ENCODE measurements at places on chromosomes 3 and 15. TPM values are rescaled to one million over a fixed set of nuclear protein-coding genes. Genes with fewer than 3 reads are reported as not detected.

GOLGA8J gene
- total RNA-seq, result 0.75 TPM

- no peaks in the 10 kb centered on the region for H3K36me3 ChIP-seq
- DNase-seq, result no peak
- H3K4me1 ChIP-seq, result peaks cover 6% of the 10 kb centered on the region
- peak overlapping the region; percentile 59 for H3K27ac ChIP-seq
- H3K4me3 ChIP-seq, result no peak overlapping the region
- no peaks in the 10 kb centered on the region for H3K27me3 ChIP-seq
These were observed 4.6 kb upstream of the FBLN2 start for GRCh38 chr3:13544293-13544831.

GRCh38 chr15:75644376-75644775 is 3.3 kb upstream of the SNX33 start:
- H3K4me1 ChIP-seq, result peaks cover 21% of the 10 kb centered on the region
- H3K4me3 ChIP-seq, result no peak overlapping the region
- H3K36me3 ChIP-seq, result no peaks in the 10 kb centered on the region
- DNase-seq, result no peak
- H3K27me3 ChIP-seq, result no peaks in the 10 kb centered on the region

DNA sequence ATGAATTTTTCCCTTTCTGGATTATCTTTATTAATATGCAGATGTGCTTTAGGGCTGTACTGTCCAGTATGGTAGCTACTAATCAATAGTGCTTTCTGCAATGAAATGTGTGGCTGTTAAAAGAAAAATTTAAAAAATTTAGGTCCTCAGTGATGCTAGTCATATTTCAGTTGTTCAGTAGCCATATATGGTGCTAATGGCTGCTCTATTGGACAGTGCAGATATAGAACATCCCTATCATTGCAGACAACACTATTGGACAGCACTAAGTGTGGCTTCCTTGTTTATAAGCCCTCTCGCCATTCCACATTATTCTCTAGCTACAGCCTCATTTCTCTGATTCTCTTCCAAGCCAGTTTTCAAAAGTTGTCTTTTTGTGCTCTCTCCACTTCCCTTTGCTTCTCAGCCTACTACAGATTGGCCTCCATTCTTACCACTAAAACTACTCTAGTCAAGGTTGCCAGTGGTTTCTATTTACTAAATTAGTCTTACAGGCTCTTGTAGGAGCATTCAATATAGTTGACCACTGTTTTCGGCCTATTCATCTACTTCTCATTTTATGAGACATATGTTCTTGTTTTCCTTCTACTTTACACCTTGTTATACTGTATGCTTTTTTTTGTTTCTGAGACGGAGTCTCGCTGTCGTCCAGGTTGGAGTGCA is 9.5 kb downstream of the MAPK6 start:
- no peaks in the 10 kb centered on the region for H3K36me3 ChIP-seq
- no peak overlapping the region for H3K27ac ChIP-seq
- no peak overlapping the region for H3K4me3 ChIP-seq

DNA sequence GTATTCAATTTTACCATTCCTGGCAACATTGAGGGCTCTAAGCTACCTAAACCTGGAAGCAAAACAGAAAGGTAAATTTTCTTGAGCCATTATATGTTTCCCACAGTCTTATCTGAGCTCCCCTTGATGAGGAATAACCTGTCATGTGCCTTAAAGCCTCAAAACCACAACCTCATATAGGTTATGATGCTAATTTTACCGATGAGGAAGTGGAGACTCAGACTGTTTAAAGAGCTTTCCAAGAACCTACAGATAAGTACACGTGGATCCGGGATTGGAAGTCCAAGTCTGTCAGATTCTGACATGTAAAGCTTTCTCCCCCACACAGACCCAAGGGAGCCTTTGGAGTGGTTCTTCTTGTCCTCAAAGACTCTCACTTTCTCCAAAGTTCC is 140.5 kb downstream of the SEMA6D start:
- no peaks in the 10 kb centered on the region for H3K36me3 ChIP-seq
- DNase-seq, result no peak
- no peak overlapping the region for H3K4me3 ChIP-seq

ACOX2 gene
- total RNA-seq, result 32.6 TPM

GRCh38 chr3:36011791-36012190 is 368.5 kb upstream of the STAC start:
- no peaks in the 10 kb centered on the region for H3K36me3 ChIP-seq
- no peak overlapping the region for H3K27ac ChIP-seq
- no peak overlapping the region for H3K4me3 ChIP-seq

PIGZ gene
- total RNA-seq, result 0.96 TPM

ACKR2 gene
- 24.5 TPM for total RNA-seq

- no peaks in the 10 kb centered on the region for H3K36me3 ChIP-seq
- no peaks in the 10 kb centered on the region for H3K27me3 ChIP-seq
These were observed 246.8 kb upstream of the CNTN3 start for GRCh38 chr3:74861211-74861610.

DNA sequence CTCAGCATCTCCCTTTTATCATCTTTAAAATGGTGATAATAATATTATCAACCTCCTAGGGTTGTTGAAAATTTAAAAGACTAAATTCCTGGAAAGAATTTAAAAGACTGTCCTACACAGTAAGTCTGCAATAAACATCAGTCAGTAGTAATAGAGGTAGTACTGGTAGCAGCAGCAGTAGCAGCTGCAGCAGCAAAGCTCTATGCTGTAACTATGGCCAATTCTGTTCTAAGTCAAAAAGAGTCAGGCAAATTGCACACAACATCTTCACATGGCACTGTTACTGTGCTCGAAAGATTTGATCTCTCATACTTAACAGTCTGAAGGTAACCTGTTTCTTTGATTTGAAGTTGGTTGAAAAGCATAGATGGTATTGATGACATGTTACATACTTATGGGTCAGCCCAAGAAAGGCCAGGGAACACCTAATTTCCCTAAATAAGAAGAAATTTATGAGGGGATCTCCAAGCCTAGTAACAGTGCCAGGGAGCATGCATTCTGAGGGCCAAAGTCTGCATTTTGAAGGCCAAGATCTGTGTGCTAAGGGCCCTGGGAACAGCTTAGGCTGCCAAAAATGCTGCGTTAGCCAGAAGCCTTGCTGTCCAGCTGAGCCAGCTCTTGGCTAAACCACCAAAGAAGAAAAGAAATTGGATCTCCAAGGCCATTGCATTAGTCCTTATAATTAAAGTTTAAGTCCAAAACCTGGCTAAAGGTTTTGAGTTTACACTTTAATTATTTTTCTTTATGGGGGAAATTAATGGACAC is 68.2 kb downstream of the SIDT1 start:
- H3K4me1 ChIP-seq, result no peaks in the 10 kb centered on the region
- no peak for DNase-seq
- no peaks in the 10 kb centered on the region for H3K36me3 ChIP-seq
- no peak overlapping the region for H3K27ac ChIP-seq
- no peak overlapping the region for H3K4me3 ChIP-seq

CPNE4 gene
- total RNA-seq, result not detected

SOX14 gene
- not detected for total RNA-seq

IQCF5 gene
- not detected for total RNA-seq

GRCh38 chr15:52102463-52102862 is 10.1 kb downstream of the BCL2L10 start:
- no peak for DNase-seq
- H3K27ac ChIP-seq, result no peak overlapping the region
- no peaks in the 10 kb centered on the region for H3K4me1 ChIP-seq
- H3K36me3 ChIP-seq, result no peaks in the 10 kb centered on the region
- no peak overlapping the region for H3K4me3 ChIP-seq

Data from ascending aorta (tissue), 2 donors.